ENCODE measurements at places on chromosomes 1 and 21.

DNA sequence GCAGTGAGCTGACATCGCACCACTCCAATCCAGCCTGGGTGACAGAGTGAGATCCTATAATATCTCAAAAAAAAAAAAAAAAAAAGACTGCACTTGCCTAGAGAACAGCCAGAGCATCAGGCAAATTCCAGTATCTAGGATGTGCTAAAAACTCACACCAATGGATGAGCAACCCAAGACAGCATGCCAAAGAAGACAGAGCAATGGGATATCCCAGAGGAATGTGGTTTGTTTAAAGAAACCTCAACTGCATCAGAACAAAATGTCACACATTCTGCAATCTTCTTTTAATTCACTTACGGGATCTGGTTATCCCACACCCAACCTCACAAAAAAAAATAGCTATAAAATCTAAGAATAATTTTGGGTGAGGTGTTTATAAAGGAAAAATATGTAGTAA lies 7.3 kb downstream of the KCNH1 start:
- DNase-seq, result no peak

DNA sequence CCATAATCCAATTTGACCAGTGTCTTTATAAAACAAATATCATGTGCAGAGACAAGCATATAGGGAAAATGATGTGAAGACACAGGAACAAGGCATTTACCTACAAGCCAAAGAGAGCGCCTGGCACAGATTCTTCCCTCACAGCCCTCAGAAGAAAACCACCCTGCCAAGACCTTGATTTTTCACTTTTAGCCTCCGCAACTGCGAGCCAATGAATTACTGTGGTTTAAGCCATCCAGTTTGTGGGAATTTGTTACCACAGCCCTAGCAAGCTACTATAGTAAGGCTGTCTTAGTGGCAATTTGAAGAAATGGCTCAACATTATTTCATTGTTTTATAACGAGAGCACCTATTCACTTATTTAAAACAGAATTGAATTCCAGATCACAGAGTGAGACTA lies 85.7 kb upstream of the CCDC190 start:
- no peak for DNase-seq

GRCh38 chr1:89763649-89763986 lies 57.2 kb upstream of the LRRC8D start:
- no peak for DNase-seq

GRCh38 chr1:50080904-50081586 lies 27.7 kb upstream of the ELAVL4 start:
- no peak for DNase-seq

- DNase-seq, result no peak
These were observed 48.1 kb downstream of the STYXL2 start for GRCh38 chr1:167141963-167142362.

GRCh38 chr1:55446351-55446750 lies 231.2 kb upstream of the USP24 start:
- no peak for DNase-seq

DNA sequence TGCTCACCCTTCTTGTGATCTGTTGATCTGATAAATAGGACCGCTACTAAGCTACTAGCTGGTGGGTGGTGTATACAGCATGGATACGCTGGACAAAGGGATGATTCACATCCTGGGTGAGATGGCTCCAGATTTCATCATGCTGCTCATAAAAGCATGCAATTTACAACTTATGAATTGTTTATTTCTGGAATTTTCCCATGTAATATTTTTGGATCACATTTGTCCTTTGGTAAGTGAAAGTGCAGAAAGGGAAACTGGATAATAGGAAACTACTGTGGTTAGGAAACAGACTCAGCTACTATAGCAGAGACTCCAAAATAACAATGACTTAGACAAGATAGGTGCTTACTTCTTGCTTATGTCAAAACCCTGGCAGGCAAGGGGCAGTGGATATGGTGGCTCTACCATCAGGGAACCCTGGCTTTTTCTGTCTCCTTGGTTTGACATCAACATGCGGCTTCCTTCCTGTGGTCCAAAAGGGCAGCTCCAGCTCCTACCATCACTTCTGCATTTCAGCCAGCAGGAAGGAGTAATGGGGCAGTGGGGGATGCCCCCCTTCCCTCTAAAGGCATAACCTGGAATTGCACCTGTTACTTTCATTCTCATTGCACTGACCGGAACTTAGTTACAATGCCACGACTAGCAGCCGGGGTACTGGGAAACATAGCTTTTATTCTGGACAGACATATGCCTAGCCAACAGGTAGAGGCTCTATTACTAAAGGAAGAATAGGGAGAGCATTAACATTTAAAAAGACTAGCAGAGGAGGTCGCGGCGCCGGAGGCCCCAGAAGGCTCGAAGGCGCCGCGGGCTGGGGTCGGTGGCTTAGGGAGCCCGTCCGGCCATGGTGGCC lies 13.8 kb upstream of the AK2 start:
- DNase-seq, result no peak

- DNase-seq, result no peak
These were observed 69.0 kb downstream of the RRAGC start for GRCh38 chr1:38790422-38791163.

DNA sequence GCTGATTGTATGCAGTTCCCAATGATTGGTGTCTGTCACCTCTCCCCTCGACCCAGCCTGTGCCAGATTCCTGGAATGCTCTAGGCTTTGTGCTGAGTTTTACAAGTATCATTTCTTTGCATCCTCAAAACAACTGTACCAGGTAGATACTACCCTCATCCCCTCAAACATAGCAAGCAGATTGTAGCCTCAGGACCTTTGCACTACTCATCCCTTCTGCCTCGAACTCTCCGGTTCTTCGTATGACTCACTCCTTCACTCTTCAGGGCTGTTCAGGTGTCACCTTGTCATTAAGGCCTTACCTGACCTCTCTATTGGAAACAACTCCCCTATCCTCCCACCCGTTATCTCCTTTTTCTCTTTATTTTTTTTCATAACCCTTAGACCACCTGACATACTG lies 8.0 kb downstream of the KCNC4 start:
- DNase-seq, result no peak

DNA sequence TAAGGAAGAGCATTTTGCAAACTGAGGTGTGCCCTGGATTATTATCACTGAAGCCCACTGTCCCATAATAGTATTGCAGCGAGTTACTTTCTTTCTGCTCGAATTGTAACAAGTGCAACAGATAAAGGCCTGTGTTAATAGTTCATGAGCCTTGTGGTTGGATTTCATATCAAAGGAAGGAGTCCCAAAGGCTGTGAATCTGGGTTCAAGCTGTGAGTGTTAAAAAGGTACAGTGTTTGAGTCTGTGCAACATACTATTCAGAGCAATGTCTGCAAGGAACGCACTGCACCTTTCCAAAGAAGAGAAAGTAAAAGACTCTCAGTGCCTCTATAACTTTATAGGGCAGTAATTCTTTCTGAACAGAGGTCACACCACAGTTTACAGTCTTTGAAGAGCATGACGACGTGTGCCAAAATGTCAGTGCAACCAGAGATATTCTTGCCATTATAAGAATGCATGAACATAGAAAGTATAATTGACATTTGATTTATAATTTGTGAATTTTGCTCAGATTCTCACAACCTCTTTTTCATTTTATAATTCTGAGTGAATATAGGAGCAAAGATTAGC lies 79.1 kb downstream of the CDC7 start:
- no peak for DNase-seq

DNA sequence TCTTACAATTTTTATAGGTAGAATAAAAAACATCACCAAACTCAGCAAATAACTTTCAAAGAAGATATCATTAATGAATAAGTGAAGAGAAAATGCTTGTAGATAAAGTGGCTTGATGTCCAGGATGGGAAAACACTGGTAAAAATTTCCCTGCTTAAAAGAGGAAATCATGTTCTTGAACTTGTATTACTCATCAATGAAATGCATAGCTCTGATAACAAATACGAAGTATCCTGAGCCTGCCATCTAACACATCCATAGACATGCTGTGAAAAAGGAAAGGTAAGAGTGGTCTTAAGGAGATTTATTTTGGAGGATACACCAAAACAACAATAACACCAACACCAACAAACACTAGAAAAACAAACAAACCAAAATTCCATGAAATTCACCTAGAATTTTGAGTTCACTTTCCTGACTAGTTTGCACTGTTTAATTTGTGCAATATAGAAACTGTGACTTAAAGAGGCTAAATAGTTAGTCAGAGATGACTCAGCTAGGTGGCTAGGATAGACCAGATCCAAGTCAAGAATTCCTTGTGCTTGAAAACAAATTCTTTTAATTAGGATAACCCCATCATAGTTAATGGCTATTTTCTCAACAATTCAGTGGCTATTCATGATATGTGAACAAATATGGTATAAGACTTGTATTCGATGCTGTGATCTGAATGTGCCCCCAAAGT lies 179.8 kb upstream of the KCNK2 start:
- no peak for DNase-seq

- DNase-seq, result no peak
These were observed 89.4 kb upstream of the PTBP2 start for GRCh38 chr1:96632045-96632664.

GRCh38 chr1:82486468-82486867 lies 685.7 kb downstream of the ADGRL2 start:
- no peak for DNase-seq

GRCh38 chr1:44417351-44418021 lies 12.4 kb downstream of the RNF220 start:
- no peak for DNase-seq

GRCh38 chr1:35931446-35932157 lies 697 bp downstream of the AGO3 start:
- DNase-seq, result no peak

DNA sequence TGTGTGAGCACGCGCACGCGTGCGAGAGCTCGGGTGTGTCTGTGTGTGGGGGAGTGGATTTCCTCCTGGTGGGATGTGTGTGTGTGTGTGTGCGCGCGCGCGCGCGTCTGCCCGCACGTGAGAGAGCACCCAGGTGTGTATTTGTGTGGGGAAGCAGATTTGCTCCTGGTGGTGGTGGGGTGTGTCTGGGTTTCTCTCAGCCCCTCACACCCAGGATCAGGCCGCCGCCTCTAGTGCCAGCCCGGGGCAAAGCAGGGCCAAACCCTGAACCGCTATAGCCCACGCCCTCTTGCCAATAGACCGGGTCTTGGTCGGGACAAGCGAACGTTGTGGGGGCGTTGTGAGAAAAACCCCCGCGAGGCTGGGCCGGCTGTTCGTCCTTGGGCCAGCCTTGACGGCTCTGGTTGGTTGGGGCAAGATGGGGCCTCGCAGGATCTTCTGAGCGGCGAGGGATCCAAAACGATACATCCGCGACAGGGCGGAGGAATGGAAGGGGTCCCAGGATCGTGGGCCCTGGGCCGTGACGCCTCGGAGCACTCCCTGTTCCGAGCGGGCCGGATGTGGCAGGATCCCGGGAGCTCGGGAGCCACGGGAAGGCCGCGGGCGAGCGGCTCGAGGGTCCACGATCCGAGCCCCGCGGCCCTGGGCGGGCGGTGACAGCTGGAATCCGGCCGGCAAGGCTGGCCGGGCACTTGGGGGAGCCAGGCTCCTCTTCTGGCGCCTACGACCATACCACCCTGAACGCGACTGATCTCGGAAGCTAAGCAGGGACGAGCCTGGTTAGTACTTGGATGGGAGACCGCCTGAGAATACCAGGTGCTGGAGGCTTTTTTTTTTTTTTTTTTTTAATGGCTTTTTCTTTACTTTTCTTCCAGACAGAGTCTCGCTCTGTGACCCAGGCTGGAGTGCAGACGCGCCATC lies 68.2 kb downstream of the RNF187 start:
- no peak for DNase-seq

GRCh38 chr1:206555473-206555935 lies 48.2 kb downstream of the RASSF5 start:
- no peak for DNase-seq

DNA sequence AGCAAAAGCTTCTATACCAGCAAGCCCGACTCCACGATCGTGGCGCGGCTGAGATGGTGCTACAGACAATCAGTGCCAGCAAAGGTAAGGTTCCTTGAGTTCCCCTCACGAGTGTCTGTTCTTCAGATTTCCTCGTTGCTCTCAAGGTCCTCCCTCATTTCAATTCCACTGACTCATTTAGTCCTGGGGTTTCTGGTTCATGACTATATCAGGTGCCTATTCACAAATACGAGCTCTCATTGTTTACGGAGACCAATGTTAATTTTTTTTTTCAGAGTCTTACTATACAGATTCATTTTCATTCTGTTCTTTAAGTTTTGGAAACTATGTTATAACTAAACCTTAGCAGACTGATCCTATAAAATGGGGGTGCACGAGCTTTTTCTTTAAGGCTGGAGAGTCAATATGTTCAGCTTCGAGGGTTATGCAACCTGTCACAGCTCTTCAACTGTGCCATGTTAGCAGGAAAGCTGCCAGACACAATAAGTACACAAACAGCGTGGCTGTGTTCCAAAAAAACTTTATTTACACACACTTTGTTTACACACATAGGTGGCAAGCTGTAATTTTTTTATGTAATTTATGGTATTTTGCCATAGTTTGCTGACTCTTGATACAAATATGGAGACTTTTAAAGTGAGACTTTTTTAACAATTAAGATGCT lies 134.3 kb downstream of the ZP4 start:
- no peak for DNase-seq

DNA sequence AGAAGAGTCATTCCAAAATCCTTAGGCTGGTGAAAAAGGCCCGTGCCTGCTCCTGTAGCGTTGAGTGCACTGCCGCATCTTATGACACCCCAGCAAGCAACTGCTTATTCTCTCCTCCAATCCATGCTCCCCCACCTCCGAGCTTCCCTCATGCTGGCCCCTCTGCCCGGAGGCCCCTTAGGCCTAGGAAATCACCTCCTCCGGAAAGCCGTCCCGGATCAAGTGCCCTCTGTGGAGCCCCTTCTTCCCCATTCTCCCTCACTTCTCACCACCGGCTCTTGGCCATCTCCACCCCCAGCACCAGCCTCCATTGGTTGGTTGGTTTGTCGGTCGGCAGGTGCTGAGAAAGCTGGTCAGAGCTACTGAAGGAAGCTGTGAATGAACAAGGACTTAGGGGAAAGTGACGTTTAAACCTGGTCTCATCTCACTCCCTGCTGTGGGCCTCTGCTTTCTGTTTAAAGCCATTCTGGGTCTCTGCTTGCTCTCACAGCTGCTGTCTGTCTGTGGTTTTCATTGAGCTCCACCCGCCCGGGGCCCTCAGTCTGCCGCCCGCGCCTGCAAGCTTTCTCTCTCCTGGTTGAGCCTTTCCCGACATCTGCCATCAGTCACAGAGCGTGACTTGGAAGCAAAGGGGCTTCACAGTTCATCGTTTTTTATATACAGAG lies 122.2 kb downstream of the KCNN3 start:
- DNase-seq, result no peak

- DNase-seq, result no peak
These were observed 58.5 kb downstream of the EXTL2 start for GRCh38 chr1:100835866-100836842.

- no peak for DNase-seq
These were observed 15.7 kb downstream of the FHAD1 start for GRCh38 chr1:15262706-15263105.

DNA sequence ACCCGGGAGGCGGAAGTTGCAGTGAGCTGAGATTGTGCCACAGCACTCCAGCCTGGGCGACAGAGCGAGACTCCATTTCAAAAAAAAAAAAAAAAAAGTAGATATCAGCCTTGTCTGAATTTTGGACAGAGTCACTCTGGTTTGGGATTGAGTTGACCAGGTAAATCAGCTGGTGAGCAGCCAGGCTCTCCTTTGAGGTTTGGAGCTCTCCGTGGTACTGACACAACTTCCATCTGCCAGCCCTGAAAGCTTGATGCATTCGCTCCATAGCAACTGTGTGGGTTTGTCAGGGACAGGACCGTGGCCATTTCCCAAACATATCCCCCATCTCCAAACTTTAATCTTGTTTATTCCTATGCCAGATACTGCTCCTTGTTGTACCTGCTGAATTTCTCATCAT lies 155.2 kb downstream of the DMRTA2 start:
- no peak for DNase-seq

- DNase-seq, result no peak
These were observed 63.6 kb upstream of the VAMP3 start for GRCh38 chr1:7707527-7707926.

Data from cortex of kidney (tissue), 1 donor.